ENCODE measurements at places on chromosomes 4 and X.

GRCh38 chr4:112327965-112328733 lies 31.0 kb downstream of the ALPK1 start:
- no peak for DNase-seq

GRCh38 chr4:88296413-88297211 lies 12.3 kb upstream of the PPM1K start:
- no peak for DNase-seq

- DNase-seq, result no peak
Measured at GRCh38 chrX:11579636-11580600, 85.8 kb downstream of the ARHGAP6 start.

- DNase-seq, result no peak
Measured at GRCh38 chrX:129930941-129931410, 25.0 kb downstream of the UTP14A start.

DNA sequence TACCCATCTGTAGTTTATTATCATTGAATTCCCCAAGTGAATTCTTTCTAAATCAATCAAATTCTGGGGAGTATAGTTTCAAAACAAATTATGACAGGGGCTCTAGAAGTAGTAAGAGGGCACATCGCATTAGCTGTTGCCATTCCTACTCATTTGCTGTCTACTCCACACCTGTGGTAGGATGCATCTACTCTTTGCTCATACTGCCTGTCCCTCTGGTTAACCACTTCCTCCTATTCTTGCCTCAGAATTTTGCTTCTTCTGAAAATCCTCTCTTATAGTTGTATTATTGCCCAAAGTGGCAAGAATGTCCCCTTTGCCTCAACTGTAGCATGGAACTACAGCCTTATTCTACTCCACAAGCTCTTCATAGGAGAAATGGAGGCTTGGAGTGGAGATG lies 12.7 kb upstream of the DGKK start:
- no peak for DNase-seq

DNA sequence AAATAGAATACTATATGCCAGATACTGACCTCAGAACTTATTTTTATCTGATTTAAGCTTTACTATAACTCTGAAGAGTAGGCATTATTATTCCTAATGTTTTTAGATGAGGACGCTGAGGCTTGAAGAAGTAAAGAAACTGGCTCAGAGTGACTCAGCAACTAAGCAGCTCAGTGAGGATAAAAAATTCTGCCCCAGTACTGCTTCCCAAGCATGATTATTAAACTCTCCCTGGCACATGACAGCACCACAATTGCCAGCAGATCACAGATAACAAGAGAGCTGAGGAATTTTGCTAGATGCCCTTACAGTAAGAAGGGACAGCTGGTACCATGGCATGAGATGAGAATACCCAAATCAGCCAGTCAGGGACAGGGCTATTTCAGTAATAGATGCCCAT lies 219.4 kb downstream of the NKX6-1 start:
- DNase-seq, result no peak

GRCh38 chr4:2660596-2661211 lies 95.4 kb downstream of the TNIP2 start:
- no peak for DNase-seq

- DNase-seq, result no peak
Measured at GRCh38 chr4:101851672-101852071, 61.1 kb downstream of the BANK1 start.

DNA sequence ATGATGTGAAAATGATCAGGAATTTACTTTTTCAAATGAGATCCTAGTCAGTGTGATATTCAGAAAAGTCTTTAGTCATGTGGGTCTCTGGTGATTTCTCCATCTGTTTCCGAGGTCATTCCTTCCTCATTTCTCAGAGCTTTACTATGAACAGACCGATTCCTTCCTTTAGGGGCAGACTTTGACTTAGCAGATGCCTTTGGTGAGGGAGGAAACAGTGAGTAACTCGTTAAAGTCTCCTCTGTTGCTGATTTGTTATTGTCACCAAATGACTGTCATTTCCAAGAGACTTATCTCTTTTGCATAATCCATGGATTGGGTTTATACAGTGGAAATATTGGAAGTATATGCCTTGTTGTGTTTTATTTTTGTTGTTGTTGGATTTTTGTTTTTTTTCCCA lies 76.2 kb upstream of the CD99 start:
- DNase-seq, result no peak

- no peak for DNase-seq
Measured at GRCh38 chr4:20347531-20347930, 95.8 kb downstream of the SLIT2 start.

DNA sequence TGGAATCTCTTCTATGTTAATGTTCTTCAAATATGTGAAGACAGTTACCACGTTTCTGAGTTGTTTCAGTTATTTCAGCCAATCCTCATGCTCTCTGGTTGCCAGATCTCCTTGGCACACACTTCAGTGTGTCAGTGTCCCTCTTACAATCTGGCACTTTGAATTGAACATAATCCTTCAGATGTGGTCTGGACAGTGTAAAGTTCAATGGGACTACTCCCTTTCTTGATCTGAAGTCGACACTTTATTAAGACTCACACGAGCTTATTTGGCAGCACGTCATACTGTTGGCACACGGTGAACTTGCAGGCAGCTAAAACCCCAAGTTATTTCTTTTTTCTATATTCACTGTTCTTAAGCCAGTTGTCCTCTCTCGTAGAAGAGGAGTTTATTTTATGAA lies 28.2 kb downstream of the ARSJ start:
- no peak for DNase-seq

GRCh38 chr4:13483768-13484121 lies 395 bp downstream of the RAB28 start:
- DNase-seq, result no peak

GRCh38 chrX:128365492-128365891 lies 313.3 kb upstream of the ACTRT1 start:
- DNase-seq, result no peak

GRCh38 chrX:13719192-13719856 lies 15.1 kb downstream of the TRAPPC2 start:
- no peak for DNase-seq

- DNase-seq, result no peak
Measured at GRCh38 chrX:109716431-109717028, 16.5 kb downstream of the ACSL4 start.

DNA sequence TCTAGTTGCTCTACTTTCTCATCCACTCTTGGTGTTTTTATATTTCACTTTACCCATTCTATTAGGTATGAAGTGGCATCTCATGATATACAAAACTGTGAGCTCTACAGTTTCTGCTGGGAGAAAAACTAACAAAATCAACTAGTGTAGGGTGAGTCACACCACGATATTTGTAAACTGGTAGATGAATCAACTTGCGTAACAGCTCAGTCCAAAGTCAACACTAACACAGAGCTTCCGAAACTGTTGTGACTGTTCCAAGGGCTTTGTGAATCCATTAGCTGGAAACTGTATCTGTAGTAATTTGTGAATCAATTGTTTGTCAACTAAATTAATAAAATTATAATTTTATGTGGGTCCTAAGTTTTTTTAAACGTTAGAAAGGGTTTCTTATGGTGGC lies 119.8 kb upstream of the TSPAN5 start:
- DNase-seq, result no peak

- no peak for DNase-seq
Measured at GRCh38 chr4:30868111-30868895, 148.1 kb downstream of the PCDH7 start.

DNA sequence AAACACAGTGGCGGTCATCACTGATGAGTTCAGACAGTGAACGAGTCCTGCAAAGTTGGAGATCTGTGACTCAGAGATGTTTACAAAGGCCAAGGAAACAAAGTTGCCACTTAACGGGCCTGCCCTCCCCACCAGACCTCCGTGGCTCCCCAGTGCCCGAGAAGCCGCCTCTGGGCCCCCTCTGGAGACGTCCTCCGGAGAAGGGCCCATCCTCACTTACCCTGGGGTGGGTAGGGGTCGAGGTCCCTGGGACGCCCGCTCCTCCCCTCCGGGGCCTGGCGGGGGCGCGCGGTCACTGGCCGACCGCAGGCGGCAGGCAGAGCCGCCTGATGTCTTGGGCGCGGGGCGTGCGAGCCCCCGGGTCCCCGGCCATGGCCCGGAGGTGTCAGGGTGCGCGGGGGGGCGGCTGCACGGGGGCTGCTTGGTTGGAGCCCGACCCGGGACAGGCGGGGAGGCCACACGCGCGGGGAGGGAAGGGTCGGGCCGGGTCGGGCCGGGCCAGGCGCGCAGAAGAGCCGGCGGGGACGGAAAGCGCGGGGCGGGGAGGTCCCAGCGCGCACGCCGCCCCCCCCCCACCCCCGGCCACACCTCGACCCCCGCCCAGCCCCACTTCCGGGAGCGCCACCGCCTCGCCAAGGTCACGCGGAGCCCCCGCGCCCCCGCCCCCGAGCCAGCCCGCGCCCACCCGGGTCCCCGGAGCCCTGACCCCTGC lies 529 bp downstream of the DHRSX start:
- peak; percentile 13 for DNase-seq

GRCh38 chrX:13852001-13852695 lies 35.3 kb upstream of the GPM6B start:
- no peak for DNase-seq

GRCh38 chr4:126038502-126039144 lies 723.9 kb downstream of the FAT4 start:
- no peak for DNase-seq

GRCh38 chr4:85829276-85830051 lies 354.5 kb downstream of the ARHGAP24 start:
- DNase-seq, result no peak

GRCh38 chr4:67125636-67126514 lies 419.4 kb downstream of the CENPC start:
- no peak for DNase-seq

- DNase-seq, result peak; percentile 51
Measured at GRCh38 chr4:2811830-2812611, 19.1 kb downstream of the SH3BP2 start.

- DNase-seq, result no peak
Measured at GRCh38 chrX:17735406-17735805, 1.9 kb upstream of the SCML1 start.

GRCh38 chr4:60822986-60823385 lies 377.1 kb upstream of the ADGRL3 start:
- DNase-seq, result no peak

DNA sequence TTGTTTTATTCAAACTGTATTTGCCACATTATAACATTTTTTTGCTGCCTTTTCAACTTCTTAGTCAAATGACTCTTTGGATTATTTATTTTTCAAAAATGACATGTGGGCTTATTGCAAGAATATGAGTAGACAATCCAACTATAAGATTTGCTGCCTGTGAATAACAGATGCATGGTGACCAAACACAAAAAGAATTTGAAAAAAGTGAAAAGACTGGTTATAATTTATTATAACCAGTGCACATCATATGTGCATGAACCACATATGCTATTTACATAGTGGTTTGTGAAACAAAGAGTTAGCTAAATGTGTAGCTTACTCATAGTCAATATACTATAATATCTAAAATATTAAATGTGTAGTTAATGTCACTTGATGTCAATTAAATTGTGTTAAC lies 2086.8 kb downstream of the ARAP2 start:
- no peak for DNase-seq

- DNase-seq, result no peak
Measured at GRCh38 chrX:39850630-39851152, 247.1 kb downstream of the BCOR start.

- DNase-seq, result no peak
Measured at GRCh38 chrX:96211953-96212352, 472.7 kb upstream of the DIAPH2 start.

- DNase-seq, result no peak
Measured at GRCh38 chr4:41287005-41287404, 30.3 kb downstream of the UCHL1 start.

GRCh38 chrX:40653535-40653934 lies 6.2 kb upstream of the CXorf38 start:
- no peak for DNase-seq

DNA sequence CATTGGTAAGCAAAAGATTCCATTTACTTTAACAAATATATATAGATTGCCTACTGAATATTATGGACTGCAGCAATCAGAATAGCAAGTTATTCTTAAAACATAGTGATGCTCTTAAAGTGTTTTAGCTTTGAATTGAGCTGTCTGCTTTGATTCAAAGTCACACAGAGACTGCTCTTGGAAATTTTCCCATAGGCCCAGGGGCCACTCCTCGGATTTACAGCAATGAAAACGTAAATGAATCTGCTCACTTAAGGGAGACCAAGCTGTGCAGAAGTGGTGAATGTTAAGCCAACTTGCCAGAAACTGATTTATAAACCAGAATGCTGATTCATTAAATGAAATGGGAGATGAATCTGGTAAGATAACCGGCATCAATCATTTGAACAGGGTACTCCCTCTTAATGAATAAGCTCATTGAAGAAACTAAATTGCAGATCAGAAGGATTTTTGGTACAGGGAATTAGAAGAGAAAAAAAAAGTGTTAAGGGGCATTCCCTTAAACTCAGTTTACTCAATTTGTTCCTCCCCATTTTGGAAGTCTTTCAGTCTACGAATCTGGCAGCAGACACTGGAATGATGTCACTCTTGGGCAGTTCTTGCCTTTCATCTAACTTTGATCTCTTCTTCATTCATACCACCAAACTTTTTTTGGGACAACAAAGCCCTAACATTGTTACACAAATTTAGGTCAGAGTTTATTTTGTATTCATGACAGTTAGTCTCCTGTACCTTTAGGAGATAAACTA lies 363.3 kb upstream of the MAGEB2 start:
- no peak for DNase-seq

DNA sequence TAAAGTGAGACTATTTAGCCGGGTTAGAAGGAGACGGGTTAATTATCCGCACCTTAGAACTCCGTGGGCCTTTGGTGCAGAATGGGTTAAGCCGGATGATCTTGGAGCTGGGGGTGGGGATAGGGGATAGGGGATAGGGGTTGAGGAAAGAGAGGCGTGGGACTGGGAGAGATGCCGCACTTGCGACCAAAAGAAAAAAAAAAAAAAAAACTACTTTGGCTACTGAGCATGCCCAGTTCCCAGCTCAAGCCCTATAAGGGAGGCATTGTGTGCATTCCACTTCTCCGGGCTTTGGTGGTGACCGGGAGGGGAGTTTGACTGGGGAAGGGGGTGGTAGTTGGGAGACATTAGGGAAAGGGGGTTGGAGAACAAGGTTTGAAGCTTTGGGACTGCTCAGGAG lies at the start of gene SLITRK4:
SLITRK4 (minus strand) TSS at position 187 of the 400 bp plus-strand sequence. CDS start 4,993 bp downstream, outside the sequence.
- no peak for DNase-seq

DNA sequence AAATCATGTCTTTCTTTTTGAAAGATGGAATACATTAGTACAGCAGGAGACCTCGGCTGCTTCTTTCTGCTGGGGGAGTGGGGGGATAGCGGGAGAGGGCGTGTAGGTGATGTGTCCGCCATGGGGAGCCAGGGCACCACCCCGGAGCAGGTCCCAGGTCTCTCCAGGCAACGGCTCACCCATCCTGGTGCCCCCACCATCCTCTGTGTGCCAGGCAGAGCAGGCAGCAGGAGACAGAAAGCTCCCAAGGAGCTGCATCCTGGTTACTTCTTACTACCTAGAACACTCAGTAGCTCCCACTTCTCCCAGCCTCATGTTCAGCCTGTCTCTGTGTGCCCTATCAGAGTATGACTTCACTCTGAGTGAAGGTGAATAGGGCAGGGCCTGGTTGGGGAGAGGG lies 23.6 kb downstream of the TNIP2 start:
- no peak for DNase-seq

Measured in CD4-positive, alpha-beta T cell (primary cell).